ENCODE measurements at places on chromosomes 7 and 10. TPM values are rescaled to one million over a fixed set of nuclear protein-coding genes. Genes with fewer than 3 reads are reported as not detected.

Gene BMPER
- 2.5 TPM for total RNA-seq

Gene IQCE
- total RNA-seq: 83.8 TPM

GRCh38 chr10:33290321-33291052, 44.0 kb downstream of the NRP1 start:
- DNase-seq: no peak

Gene LRIT2
- not detected for total RNA-seq

Gene EGR2
- total RNA-seq: not detected

Gene NPSR1
- 0.95 TPM for total RNA-seq

Gene GOLGA7B
- total RNA-seq: 0.16 TPM

DNA sequence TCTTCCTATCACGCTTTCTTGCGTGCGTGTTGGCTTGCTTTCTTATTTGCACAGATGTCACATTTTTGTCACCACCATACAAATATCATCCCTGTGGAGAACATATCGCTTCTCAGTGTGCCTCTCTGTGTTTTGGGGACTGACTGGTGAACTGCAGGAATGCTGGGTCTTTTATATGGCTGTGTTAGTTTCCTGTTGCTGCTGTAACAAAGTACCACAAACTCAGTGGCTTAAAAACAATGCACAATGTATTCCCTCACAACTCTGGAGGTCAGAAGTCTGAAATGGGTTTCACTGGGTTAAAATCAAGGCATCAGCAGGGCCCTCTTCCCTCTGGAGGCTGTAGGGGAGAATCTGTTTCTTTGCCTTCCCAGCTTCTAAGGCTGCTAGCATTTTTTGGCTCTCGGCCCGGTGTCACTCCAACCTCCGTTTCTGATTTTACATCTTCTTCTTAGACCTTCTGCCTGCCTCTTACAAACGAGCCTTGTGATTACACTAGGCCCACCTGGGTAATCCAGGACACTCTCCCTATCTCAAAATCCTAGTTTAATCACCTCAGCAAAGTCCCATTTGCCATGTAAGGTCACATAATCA, 82.0 kb downstream of the LRMDA start:
- no peak for DNase-seq

GRCh38 chr10:24383681-24384106, 174.8 kb downstream of the KIAA1217 start:
- DNase-seq: peak; percentile 91

Gene FAM25C
- not detected for total RNA-seq

DNA sequence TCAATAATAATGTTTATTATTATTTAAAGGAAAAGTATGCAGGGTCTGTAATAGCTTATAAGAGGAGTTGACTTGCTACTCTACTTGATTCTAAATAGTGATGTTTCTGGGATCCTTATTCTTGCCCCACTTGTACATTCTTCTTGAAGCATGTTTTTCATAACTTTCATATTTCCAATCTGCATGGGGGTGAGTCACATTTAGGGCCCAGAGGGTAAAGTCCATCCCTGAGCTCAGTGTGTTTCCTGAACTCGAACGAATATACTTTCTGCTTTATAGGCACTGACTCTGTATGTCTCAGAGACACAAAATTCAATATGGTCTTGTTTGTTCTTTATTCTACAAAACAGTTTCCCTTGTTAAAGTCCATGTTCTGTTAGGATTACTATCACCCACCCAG, 61.0 kb upstream of the SMIM30 start:
- DNase-seq: peak; percentile 8

GRCh38 chr10:47381103-47381395, 3.0 kb downstream of the ZNF488 start:
- DNase-seq: no peak

DNA sequence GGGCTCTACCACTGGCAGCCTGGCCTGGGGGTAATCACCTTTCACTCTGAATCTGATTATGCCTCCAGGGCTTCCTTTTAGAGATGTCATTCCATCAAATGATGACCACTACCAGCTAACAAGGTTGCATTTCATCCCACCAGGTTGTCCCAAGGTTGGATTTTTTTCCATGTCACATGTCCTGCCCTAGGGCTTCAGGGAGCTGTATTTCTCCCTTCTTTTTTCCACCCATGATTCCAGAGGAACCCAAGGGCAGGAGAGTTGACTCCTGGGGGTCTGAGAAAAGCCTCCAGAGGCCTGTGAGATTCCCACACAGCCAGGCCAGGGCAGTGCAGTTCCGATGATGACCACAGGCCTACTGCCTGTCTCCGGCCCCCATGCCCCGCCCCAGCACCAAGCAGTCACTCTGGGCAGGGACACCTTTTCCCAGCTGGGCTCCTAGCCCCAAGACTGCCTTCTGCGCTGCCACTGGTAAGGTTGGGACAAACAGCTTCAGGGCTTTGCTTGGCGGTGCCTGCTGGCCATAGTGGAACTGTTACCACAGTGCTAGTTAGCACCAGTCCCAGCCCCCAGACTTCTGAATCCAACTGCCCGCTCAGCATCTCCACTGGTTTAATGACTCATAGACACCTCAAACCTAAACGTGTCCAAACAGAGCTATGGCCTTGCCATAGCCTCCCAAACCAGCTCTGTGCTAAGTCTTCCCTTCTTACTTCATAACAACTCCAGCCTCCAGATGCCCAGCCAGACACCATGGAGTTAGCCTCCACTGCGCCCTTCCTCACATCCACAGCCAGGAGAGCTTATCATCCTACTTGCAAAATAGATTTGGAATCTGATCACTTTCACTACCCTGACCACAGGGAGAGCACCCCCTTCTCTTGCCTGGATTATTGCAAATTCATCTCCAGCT, 133.7 kb downstream of the ARHGAP22 start:
- DNase-seq: no peak

GRCh38 chr10:34121125-34121753, 693.9 kb downstream of the PARD3 start:
- DNase-seq: no peak

DNA sequence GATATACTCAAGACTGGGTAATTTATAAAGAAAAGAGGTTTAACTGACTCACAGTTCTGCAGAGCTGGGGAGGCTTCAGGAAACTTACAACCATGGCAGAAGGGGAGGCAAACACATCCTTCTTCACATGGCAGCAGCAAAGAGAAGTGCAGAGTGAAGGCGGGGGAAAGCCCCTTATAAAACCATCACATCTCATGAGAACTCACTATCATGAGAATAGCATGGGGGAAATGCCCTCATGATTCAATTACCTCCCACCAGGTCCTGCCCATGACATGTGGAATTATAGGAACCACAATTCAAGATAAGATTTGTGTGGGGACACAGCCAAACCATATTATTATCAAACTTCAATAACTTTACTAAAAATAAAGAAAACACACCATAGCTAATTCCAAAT, 30.4 kb upstream of the JAZF1 start:
- no peak for DNase-seq

- peak; percentile 43 for DNase-seq
Observed at GRCh38 chr7:140478246-140479061, 851 bp downstream of the MKRN1 start.

- no peak for DNase-seq
Observed at GRCh38 chr10:78559661-78560340, 509.0 kb upstream of the ZMIZ1 start.

- no peak for DNase-seq
Observed at GRCh38 chr10:120644556-120645410, 187.8 kb downstream of the PLPP4 start.

- no peak for DNase-seq
Observed at GRCh38 chr10:114874827-114875411, 53.3 kb downstream of the FHIP2A start.

DNA sequence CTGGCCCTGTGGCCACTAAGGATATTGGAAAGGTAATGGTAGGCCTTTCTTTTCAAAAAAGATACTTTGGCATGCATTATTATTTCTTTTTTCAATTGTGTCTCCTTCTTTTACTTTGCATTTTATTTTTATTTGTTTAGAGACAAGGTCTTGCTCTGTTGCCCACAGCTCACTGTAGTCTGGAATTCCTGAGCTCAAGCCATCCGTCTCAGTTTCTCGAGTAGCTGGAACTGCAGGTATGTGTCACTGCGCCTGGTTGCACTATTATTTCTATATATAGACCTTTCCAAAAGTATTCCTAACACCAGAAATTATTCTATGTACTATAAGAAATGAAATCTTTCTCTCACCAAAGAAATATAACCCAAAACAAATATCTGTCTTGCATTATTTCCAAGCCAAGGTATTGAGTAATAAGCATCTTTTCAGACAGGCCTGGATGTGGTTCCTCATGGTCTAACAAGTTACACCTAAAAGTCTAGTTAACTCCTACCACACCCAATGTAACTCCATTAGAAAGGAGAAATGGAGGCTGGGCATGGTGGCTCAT, 500.8 kb upstream of the ANKRD30A start:
- no peak for DNase-seq

DNA sequence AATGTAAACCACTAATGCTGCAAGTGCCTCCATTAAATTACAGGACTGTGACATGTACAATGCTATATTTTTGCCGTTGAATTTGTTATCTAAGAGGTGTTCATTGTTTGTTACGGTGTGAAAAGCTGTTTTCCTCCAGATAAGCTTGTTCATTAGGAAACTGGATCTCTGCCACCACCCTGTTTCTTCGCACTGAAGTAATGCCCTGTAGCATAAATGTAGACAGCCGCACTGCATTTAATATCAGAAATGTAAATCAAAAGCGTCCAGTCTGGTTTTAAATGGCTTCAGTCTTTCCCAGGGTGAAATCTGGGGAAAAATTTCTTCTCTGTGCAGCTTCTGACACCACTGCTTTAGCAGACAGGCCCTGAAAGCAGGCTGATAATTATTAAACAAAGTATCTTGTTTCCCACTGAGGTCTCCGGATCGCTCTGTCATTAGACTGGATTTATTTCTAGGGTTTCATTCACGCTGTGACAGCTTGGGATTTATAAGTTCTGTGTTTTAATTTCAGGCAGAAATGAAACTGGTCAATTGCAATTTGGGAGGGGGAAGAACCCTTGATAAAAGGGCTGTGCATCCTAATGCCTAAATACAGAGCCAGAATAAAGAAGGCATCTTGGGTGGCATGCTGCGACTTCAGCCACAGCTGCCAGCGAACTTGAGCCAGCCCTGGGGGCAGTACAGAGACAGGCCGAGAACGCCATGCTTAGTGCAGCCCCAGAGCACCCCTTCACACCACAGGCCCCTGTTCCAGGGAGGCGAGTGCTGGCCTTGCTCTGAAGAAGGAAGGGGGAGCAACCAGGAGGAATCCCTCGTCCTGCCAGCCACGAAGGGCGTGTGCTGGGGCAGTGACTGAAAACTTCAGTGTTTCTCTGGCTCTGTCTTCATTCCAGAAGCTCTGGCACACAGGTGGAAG, 547.7 kb upstream of the GALNT17 start:
- no peak for DNase-seq

Gene ADIRF
- total RNA-seq: 191 TPM

Gene CHAT
- 1.1 TPM for total RNA-seq

DNA sequence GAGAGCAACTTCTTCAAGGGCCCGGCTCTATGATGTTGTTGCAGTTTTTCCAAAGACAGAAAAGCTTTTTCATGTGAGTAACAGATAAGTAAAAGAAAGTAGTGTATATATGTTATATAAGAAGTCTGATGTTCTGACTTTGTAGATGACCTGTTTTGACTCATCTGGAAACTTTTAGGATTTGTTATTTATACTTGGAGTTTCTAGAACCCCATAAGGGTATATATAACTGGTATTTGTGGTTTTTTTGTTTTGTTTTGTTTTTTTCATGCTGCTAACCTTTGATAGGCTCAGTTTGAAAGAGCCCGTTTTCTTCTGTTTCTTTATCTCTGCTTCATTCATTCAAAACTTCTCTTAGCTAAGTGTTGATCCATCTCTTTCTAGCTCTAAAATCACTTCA, 7.3 kb downstream of the RPP30 start:
- DNase-seq: no peak

Gene ARHGEF5
- total RNA-seq: 76.5 TPM

DNA sequence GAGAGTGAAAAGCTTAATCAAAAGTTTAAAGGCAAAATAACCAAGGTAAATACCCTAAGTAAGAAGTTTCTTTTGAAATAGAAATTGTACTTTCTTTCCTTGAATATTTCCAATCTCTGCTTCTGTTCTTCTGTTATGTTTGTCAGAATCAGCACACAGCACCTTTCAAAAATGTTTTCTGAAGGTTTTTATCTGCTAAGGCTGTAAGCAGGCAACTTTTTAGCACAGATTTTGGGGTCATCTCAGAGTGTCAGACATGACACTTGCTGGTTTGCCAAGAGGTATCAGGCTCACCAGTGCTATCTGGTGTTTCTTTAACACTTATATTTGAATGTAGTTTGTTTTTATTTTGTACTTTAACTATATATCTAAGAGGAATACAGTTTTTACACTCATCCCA, 94.2 kb downstream of the CDK6 start:
- DNase-seq: no peak

GRCh38 chr7:102197161-102197560, 89.5 kb upstream of the SH2B2 start:
- DNase-seq: no peak

- no peak for DNase-seq
Observed at GRCh38 chr7:70807650-70808049, 324.3 kb upstream of the GALNT17 start.

DNA sequence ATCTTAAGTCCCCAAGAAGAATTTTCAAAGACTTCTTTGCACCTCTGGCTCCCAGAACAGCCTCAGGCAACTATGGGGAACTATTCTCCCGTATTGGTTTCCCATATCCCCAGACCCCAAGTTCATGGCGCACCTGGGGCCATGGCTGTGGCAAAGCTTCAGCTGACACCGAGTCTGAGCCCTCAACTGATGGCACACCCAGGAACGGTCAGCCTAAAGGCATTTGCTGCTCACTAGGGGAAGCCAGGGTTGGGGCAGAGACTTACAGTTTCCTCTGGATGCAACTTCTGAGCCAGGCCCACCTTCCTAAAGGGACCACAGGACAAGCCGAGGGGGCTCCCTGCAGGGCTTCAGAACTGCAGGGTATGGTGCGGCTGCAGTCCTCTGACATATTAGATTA, 13.7 kb upstream of the CPA1 start:
- no peak for DNase-seq

GRCh38 chr7:111081546-111082267, 9.2 kb upstream of the LRRN3 start:
- no peak for DNase-seq

Gene SFRP4
- 0.41 TPM for total RNA-seq

GRCh38 chr7:101104799-101105198, 19.5 kb downstream of the TRIM56 start:
- DNase-seq: no peak

Gene H2BK1
- total RNA-seq: not detected

GRCh38 chr10:125548878-125549277, 134.1 kb downstream of the TEX36 start:
- no peak for DNase-seq

Gene GDF2
- total RNA-seq: not detected

Measured in transverse colon (tissue), 4 donors.